ENCODE measurements at places on chromosomes 11 and 22. TPM values are rescaled to one million over a fixed set of nuclear protein-coding genes. Genes with fewer than 3 reads are reported as not detected.

The CARD18 gene
- total RNA-seq: not detected

- no peak for DNase-seq
- no peak overlapping the region for H3K27ac ChIP-seq
- no peaks in the 10 kb centered on the region for H3K27me3 ChIP-seq
- no peak overlapping the region for H3K4me3 ChIP-seq
Measured at GRCh38 chr11:88304352-88304751, 33.2 kb downstream of the CTSC start.

- H3K4me1 ChIP-seq: no peaks in the 10 kb centered on the region
- no peaks in the 10 kb centered on the region for H3K27me3 ChIP-seq
- no peak for DNase-seq
- H3K27ac ChIP-seq: no peak overlapping the region
Measured at GRCh38 chr11:46604796-46605195, 11.0 kb upstream of the AMBRA1 start.

DNA sequence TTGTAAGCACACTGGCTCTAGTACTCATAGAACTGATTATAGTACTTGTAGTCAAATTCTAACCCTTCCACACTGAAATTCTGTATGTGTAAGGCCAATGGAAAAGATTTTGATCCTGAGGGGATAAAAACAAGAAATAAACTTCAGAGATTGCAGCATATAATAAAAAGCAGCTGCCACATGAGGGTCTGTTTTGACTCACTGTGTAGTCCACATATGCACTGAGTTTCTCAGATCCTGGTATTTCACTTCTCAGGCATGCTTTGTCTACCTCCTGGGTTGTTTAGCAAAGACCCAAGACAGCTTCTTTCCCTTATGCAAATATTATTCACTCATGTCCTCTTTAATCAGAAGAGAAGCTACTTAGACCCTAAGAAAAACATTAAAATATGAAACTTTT lies 71.1 kb upstream of the SLC5A12 start:
- no peaks in the 10 kb centered on the region for H3K27me3 ChIP-seq
- no peak overlapping the region for H3K4me3 ChIP-seq
- H3K4me1 ChIP-seq: no peaks in the 10 kb centered on the region
- DNase-seq: no peak

The SMC1B gene
- total RNA-seq: not detected

- H3K36me3 ChIP-seq: peaks cover 3% of the 10 kb centered on the region
- DNase-seq: no peak
- H3K4me3 ChIP-seq: no peak overlapping the region
- peaks cover 1% of the 10 kb centered on the region for H3K27me3 ChIP-seq
Measured at GRCh38 chr11:110492321-110492685, 62.6 kb downstream of the FDX1 start.

DNA sequence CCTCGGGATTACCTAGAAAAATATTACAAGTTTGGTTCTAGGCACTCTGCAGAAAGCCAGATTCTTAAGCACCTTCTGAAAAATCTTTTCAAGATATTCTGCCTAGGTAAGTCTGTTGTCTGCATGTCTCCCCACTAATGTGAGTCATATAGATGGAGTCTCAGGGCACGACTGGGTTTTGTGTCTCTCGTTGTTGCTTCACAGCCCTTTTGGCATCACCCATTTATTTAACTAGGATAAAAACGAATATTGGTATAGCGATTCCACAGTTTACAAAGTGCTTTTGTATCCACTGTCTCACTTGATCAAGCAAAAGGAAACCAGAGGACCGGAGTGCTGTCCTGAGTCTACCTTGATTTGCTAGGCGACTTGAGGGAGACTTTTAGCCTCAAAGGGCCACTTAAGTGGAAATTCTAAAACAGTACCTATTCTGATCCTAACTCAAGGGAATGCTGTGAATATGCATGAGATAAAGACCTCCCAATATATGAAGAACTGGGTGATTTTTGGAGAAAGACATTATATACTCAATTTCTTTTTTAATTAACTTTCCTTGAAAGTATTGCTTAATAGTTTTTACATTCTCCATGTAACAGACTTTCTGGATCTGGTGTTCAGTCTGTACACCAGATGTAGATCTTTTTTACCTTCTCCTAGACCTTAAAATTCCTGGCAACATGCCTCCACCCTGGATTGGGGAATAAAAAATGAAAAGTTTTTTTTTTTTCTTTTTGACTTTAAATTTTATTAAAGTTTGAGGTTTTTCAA lies 590 bp downstream of the NNMT start:
- H3K27ac ChIP-seq: no peak overlapping the region
- no peak overlapping the region for H3K4me3 ChIP-seq
- H3K27me3 ChIP-seq: peaks cover 3% of the 10 kb centered on the region

The CCDC89 gene
- total RNA-seq: not detected

The NLRP6 gene
- not detected for total RNA-seq

DNA sequence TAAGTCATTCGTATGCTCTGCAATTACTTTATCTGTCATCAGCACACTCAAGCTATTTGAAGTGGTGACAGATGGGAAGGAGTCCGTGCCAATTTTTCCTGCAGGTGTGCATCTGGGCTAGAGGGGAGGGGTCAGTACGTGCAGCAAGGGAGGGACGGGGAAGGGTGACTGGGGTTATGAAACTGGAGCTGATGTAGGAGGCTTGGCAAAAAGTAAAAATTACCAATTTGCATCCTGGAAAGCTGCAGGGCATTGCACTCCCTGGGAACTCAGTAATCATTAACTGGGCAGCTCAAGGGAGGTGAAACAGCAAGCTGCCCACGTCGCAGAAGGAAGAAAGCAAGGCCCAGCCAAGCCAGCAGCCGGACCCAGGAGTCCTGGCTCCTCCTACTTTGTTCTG lies 87.1 kb upstream of the TMEM45B start:
- no peaks in the 10 kb centered on the region for H3K36me3 ChIP-seq
- H3K27ac ChIP-seq: no peak overlapping the region
- no peak overlapping the region for H3K4me3 ChIP-seq
- no peak for DNase-seq
- H3K27me3 ChIP-seq: peaks cover 1% of the 10 kb centered on the region

GRCh38 chr22:45968751-45969413 lies 8.1 kb downstream of the WNT7B start:
- H3K27ac ChIP-seq: no peak overlapping the region
- DNase-seq: no peak
- H3K36me3 ChIP-seq: no peaks in the 10 kb centered on the region

- H3K36me3 ChIP-seq: no peaks in the 10 kb centered on the region
- peaks cover 21% of the 10 kb centered on the region for H3K27me3 ChIP-seq
- no peak for DNase-seq
- no peaks in the 10 kb centered on the region for H3K4me1 ChIP-seq
Measured at GRCh38 chr11:65454311-65454695, 31.7 kb downstream of the NEAT1 start.

DNA sequence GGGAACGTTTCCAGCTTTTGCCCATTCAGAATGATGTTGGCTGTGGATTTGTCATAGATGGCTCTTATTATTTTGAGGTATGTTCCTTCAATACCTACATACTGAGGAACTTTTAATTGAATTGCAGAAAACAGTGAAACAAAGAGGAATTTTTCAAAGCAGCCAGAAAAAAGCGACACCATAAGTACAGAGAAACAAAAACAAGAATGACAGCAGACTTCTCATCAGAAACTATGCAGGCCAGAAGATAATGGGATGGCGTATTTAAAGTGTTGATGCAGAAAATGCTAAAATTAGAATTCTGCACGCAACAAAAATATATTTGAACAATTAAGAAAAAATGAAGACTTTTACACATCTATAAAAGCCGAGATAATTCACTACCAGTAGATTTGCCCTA lies 95.4 kb upstream of the TIMP3 start:
- no peak for DNase-seq
- H3K36me3 ChIP-seq: no peaks in the 10 kb centered on the region
- no peak overlapping the region for H3K27ac ChIP-seq
- H3K4me3 ChIP-seq: no peak overlapping the region

The FGF19 gene
- total RNA-seq: not detected

The RAG2 gene
- total RNA-seq: not detected

DNA sequence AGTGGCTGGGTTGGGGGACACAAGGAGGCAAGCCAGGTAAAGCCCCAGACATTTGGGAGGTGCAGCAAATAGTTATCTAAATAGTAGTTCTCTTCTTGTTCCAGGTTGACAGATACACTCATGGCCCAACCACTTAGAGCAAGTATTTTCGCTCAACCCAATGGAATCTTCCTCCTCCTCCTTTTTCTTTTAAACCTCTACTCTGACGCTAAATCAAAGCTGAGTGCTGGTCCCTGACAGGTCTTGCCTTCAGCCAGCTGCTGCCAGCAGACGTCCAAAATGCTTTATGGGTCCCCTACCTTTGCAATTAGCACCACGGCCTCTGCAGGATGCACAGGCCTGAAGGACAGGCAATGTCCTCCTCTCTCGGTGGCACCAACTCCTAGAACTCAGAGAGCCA lies 558.5 kb downstream of the MIAT start:
- H3K27me3 ChIP-seq: peaks cover 5% of the 10 kb centered on the region
- no peak overlapping the region for H3K4me3 ChIP-seq
- H3K4me1 ChIP-seq: peaks cover 43% of the 10 kb centered on the region
- no peak overlapping the region for H3K27ac ChIP-seq
- no peak for DNase-seq
- no peaks in the 10 kb centered on the region for H3K36me3 ChIP-seq

The GUCD1 gene
- total RNA-seq: 83.8 TPM

The C11orf42 gene
- total RNA-seq: not detected

- no peak overlapping the region for H3K27ac ChIP-seq
- no peak overlapping the region for H3K4me3 ChIP-seq
- peaks cover 13% of the 10 kb centered on the region for H3K36me3 ChIP-seq
Measured at GRCh38 chr22:21791635-21792625, 56.3 kb upstream of the YPEL1 start.

GRCh38 chr11:12784445-12784844 lies 110.2 kb downstream of the TEAD1 start:
- H3K4me3 ChIP-seq: no peak overlapping the region
- peaks cover 13% of the 10 kb centered on the region for H3K36me3 ChIP-seq
- no peak for DNase-seq
- H3K4me1 ChIP-seq: peaks cover 37% of the 10 kb centered on the region
- H3K27ac ChIP-seq: no peak overlapping the region
- H3K27me3 ChIP-seq: peaks cover 2% of the 10 kb centered on the region

The LRRC10B gene
- total RNA-seq: 0.13 TPM

- H3K4me1 ChIP-seq: no peaks in the 10 kb centered on the region
- no peak overlapping the region for H3K27ac ChIP-seq
- no peak for DNase-seq
- peaks cover 3% of the 10 kb centered on the region for H3K27me3 ChIP-seq
Measured at GRCh38 chr11:117391181-117391580, 63.5 kb downstream of the CEP164 start.
